ENCODE measurements at places on chromosomes 1 and 21.

DNA sequence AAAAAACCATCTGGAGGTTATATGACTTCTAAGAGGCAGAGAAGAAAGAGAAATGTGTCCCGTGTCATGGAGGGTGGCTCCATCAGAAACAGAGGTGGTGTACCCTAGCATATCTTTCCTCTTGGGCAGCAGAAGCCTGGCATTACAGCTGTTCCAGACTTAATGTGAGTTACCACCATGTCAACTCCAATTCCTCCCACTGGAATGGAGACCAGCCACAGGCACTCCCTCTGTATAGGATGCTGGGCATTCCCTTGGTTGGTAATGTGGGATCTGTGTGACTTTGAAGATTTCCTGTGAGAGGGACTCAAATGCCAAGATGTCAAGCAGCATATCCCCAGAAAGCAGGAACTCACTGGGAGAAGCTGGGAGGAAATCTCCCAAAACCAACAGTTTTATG lies 77.1 kb upstream of the COG2 start:
- DNase-seq, result no peak

- no peak for DNase-seq
These were observed 288.6 kb upstream of the USP24 start for GRCh38 chr1:55503663-55504305.

DNA sequence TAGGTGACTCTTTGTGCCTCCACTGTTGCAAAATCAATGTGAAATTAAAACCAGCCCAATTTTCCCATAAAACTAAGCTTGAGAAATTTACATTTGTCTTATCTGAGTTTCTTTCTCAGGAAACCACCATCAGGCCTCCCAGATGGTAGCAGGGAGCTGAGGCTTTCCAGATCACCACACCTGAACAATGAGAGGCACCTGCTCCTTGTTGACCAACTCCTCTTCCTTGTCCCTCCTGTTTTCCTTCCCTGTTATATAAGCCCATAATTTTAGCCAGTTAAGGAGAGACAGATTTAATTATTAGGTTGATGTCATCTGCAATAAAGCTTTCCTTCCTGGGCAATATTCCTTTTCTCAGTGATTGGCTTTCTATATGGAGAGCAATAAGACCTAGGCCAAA lies 32.0 kb upstream of the C1orf185 start:
- no peak for DNase-seq

GRCh38 chr1:159429074-159429861 lies 2.7 kb upstream of the OR10J4 start:
- peak; percentile 79 for DNase-seq

- no peak for DNase-seq
These were observed 388.7 kb downstream of the USH2A start for GRCh38 chr1:216034506-216034905.

GRCh38 chr1:232445361-232446106 lies 184.4 kb downstream of the SIPA1L2 start:
- DNase-seq, result no peak

GRCh38 chr1:215052256-215053015 lies 30.1 kb upstream of the KCNK2 start:
- DNase-seq, result peak; percentile 46

DNA sequence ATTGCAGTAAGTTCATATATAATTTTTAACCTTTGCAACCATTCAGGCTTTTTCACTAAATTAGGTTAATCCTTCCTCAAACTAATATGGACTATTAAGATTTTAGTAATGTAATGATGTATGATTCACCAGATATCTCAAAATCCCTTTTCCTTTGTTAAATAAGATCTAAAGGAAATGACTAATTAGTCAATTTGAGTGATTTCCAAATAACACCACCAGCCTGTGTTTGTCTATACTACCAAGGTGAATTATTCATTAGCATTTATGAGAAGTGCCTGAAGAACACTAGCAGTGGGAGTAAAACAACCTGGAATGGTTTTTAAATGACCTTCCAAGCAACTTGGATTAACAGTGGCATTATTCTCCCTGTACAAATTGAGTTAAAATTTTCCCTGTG lies 670.6 kb upstream of the PKN2 start:
- no peak for DNase-seq

- DNase-seq, result no peak
These were observed 954.4 kb downstream of the NCAM2 start for GRCh38 chr21:21952566-21952965.

DNA sequence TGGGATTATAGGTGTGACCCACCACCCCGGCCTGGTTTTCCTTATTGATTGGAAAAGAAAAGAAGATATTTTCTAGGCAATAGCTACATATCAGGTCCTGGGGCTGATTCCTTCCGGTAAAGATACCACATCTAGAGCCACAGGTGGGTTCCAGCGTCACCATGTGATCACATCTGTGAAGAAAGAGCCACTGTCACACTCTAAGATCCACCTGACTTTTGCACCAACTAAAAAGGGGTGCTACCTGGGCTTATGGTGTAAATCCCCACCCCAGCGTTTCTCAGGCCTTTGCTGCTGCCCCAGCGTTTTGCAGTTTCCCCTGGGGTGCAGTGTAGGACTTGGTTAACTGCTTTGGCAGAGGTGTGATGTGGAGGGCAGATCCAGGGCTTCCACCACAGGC lies 22.3 kb upstream of the PDE9A start:
- no peak for DNase-seq

DNA sequence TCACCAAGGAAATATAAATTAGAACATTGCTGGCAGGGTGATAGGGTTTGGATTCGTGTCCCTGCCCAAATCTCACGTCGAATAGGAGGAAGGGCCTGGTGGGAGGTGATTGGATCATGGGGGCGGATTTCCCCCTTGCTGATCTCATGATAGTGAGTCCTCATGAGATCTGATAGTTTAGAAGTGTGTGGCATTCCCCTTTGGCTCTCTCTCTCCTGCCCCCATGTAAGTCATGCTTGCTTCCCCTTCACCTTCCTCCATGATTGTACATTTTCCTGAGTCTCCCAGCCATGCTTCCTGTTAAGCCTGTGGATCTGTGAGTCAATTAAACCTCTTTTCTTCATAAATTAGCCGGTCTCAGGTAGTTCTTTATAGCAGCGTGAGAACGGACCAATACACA lies 60.6 kb downstream of the VPS26C start:
- DNase-seq, result no peak

- DNase-seq, result no peak
These were observed 63.0 kb downstream of the NR5A2 start for GRCh38 chr1:200090252-200091159.

- no peak for DNase-seq
These were observed 580 bp downstream of the VWA1 start for GRCh38 chr1:1435911-1436629.
